ENCODE measurements at places on chromosomes 16 and 17.
A peak's percentile ranks its signal among the peaks of the same experiment; 100 is the strongest.

- DNase-seq = no peak
Measured at GRCh38 chr17:75693500-75694481, 26.7 kb downstream of the SAP30BP start.

DNA sequence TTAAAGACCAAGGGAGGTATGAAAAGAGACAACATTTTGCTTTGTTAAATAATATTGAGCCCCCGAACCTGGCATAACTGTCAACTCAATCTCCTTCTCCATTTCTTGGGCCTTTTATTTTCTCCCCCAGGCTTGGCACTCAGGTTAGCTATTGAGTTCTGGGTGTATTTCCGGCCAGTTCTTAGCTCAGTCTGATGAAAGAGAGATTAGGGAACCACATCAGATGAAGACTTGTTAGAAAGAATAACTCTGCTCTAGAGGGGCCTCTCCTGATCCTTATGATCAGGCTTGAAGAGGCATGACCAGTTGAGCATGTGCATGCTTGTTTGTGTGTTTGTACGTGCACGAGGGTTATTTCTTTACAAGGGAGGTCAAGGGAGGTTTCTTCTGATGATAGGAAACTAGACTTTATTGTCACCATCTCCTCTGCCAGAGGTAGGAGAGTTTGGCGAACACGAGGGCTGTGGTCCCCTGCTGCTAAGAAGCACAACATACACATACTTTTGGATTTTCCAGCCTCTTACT lies 29.2 kb upstream of the HS3ST2 start:
- no peak for DNase-seq

- DNase-seq = no peak
Measured at GRCh38 chr16:17222871-17223401, 247.8 kb downstream of the XYLT1 start.

DNA sequence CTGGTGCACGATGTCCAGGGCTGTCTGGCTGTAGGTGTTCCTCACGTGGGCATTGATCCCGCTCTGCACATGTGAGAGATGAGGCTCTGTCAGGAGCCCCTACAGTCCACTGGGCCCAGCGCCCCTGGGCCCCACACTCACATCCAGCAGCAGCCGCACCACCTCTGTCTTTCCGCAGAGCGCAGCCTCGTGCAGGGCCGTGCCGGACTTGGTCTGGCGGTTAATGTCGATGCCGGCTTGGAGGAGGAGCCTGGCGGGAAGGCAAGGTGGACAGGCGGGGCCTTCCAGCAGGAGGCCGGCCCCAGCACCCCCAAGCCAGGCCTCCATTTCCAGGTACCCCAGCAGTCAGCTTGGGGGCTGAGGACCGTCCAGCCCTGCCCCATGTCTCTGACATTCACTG lies 9.2 kb downstream of the CASKIN1 start:
- DNase-seq = no peak

DNA sequence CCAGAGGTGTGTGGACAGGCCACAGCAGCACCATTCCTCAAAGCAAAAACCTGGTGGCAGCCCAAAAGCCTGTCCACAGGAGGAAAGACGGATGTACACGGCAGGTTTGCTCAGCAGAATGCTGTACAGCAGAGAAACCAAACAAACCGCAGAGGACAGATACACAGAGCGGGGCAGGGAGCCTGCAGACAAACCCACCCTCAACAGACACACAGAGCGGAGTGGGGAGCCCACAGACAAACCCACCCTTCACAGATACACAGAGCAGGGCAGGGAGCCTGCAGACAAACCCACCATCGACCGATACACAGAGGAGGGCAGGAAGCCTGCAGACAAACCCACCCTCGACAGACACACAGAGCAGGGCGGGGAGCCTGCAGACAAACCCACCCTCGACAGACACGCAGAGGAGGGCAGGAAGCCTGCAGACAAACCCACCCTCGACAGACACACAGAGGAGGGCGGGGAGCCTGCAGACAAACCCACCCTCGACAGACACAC lies 53.0 kb upstream of the METRNL start:
- peak; percentile 47 for DNase-seq

GRCh38 chr16:68719993-68720489 lies 17.1 kb upstream of the CDH1 start:
- DNase-seq = no peak

DNA sequence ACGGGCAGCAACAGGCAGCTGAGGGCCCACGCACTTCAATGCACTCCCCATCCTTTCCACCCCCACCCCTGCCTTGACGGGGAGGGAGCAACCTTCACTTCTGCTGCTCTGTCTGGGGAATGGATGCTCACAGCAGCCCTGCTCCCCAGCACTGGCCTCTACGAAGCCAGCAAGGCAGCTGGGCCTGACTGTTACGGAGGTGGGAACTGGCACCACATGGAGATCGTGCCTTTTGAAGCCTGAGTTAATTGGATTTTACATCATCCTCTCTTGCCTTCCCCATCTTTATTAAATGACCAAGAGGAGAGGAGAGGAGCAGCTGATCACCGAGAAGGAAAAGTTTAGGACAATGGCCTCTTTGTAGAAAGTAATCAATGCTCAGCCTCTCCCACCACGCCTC lies 187.0 kb upstream of the RPL38 start:
- DNase-seq = no peak

DNA sequence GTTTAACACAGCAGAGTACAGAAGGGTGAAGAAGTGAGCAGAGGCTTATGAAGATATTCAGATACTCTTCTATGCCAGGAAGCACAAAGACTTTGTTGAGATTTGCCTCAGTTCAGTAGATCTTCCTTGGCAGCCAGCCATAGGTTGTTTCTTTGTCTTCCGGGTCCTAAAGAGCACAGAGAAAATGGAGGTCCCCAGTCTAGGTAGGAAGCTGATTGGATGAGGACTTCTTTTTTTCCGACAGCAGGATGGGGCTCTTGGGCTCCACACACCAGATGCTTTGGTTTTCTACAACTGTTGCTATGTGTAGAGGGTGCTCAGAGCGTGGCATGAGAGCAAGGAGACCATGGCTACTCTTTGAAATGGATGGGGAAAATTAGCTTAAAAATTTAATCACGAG lies 8.3 kb upstream of the CDC6 start:
- no peak for DNase-seq
